ENCODE measurements at places on chromosomes 2 and 18. TPM values are rescaled to one million over a fixed set of nuclear protein-coding genes. Genes with fewer than 3 reads are reported as not detected.

Gene SMYD5
- 16.5 TPM for total RNA-seq

Gene DNMT3A
- 41.2 TPM for total RNA-seq

Gene GATA6
- 15.4 TPM for total RNA-seq

Gene AMER3
- total RNA-seq, result not detected

Gene CPO
- not detected for total RNA-seq

Gene ACVR1C
- not detected for total RNA-seq

Gene KLHL41
- 0.09 TPM for total RNA-seq

Gene FAM237A
- not detected for total RNA-seq

Gene PUM2
- 43.4 TPM for total RNA-seq

Gene NMUR1
- total RNA-seq, result under 0.01 TPM

Gene PROKR1
- total RNA-seq, result not detected

Gene ZBTB7C
- not detected for total RNA-seq

Gene DNAH7
- 0.09 TPM for total RNA-seq

Gene MBD1
- 77.2 TPM for total RNA-seq

Gene RAB6C
- total RNA-seq, result not detected

Gene RAB11FIP5
- total RNA-seq, result 34.2 TPM

Gene KIAA2012
- not detected for total RNA-seq

Gene PID1
- 2.2 TPM for total RNA-seq

Gene HNMT
- total RNA-seq, result 1.7 TPM

Gene CPS1
- 7.2 TPM for total RNA-seq

Gene EMILIN2
- 5.1 TPM for total RNA-seq

Gene SKA1
- total RNA-seq, result 15.0 TPM

Gene TMEM247
- total RNA-seq, result not detected

Gene GAL3ST2
- total RNA-seq, result not detected

Gene SCN2A
- under 0.01 TPM for total RNA-seq

Gene DOK6
- total RNA-seq, result 0.28 TPM

Gene TXNDC2
- total RNA-seq, result not detected

Gene MRPL44
- 26.8 TPM for total RNA-seq

Gene CIB4
- not detected for total RNA-seq

Gene CLASP1
- total RNA-seq, result 39.5 TPM

Gene PSD4
- 0.66 TPM for total RNA-seq

Gene DCAF17
- 16.0 TPM for total RNA-seq

Gene IL18R1
- total RNA-seq, result 3.7 TPM

Gene ARHGEF33
- 0.38 TPM for total RNA-seq

Gene HJURP
- 19.0 TPM for total RNA-seq

Gene FAM161A
- total RNA-seq, result 2.1 TPM

Gene EHD3
- total RNA-seq, result 5.9 TPM

Gene REG1A
- total RNA-seq, result not detected

Gene SCG2
- 0.38 TPM for total RNA-seq

Gene ATP6V1C2
- total RNA-seq, result not detected

Gene ACADL
- total RNA-seq, result not detected

Gene LTBP1
- total RNA-seq, result 10.7 TPM

Gene KCNIP3
- total RNA-seq, result 0.47 TPM

Gene PIEZO2
- total RNA-seq, result 56.4 TPM

Gene MSTN
- not detected for total RNA-seq

Gene SCN7A
- not detected for total RNA-seq

Gene SCYGR4
- total RNA-seq, result not detected
